ENCODE measurements at places on chromosomes 3 and 15.

DNA sequence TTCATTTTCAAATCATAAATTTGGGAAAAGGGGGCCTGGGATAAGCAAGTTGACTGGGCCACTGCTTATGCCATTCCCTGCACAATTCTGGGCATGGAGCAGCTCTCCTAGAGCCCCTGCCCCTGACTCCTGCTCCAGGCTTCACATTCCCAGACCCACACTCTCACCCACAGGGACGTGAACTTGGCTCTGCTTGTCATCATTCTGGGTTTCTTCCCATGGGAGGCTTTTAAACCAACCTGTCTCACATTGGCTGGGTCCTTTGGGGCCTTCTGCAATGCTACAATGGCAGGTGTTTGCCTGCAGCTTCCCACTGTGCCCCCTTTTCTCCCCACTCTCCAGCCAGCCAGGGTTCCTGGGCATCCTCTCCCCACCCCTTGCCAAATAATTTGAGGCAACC lies 49.1 kb downstream of the CYP19A1 start:
- no peak for DNase-seq

DNA sequence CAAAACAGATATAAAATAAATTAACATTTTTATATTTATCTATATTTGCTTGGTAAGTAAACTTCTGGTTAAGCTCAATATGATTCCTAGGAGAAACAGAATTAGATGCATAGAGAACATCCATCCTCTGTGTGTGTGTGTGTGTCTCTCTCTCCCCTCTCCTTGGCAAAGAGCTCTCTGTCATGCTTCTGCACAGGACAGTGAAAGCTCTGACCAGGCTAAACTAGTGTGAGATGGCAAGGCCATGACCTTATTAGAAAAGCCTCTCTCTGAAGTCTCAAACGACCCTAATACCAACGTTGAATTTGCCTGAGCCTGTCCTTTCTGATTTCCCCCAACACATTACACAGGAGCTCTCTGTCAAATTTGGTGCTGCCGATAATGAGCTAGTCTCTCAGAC lies 746.0 kb downstream of the VGLL3 start:
- no peak for DNase-seq

DNA sequence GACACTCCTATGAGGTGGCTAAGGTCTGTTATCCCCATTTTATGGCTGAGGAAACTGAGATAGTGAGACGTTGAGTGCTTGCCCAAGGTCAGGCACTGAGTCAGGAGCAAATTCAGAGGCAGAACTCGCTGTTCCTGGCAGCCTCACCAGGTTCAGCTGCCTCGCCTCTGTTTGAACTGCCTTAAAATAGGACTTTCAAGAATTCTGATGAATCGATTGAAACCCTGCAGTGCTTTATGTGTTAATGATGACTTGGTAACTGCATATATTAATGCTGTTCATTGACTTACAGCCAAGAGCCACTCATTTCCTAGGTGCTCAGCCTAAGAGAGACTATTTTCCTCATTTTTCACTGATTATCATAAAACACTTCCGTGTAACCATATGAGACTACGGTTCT lies 79.5 kb upstream of the BHLHE40 start:
- no peak for DNase-seq

DNA sequence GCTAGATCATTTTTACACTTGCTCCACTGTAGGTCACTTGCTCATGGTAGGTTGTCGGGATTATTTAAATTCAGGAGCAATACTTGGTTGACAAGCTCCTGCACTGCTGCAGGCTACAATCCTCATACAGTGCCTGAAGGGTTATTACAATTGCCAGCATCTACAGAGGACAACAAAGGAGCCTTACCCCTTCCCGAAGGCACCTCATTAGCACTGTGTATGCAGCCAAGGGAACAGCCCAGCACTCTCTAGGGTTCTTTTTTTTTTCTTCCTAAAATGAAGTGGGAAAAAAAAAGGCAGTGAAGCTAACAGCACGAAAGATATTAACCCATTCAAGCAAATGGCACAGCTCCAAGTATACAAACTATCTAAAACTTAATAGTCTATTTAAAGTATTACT lies 142.7 kb downstream of the ULK4 start:
- DNase-seq, result no peak

GRCh38 chr3:46902188-46902631 lies 24.7 kb downstream of the PTH1R start:
- no peak for DNase-seq

GRCh38 chr15:99734575-99734974 lies 1.3 kb upstream of the LYSMD4 start:
- DNase-seq, result no peak

DNA sequence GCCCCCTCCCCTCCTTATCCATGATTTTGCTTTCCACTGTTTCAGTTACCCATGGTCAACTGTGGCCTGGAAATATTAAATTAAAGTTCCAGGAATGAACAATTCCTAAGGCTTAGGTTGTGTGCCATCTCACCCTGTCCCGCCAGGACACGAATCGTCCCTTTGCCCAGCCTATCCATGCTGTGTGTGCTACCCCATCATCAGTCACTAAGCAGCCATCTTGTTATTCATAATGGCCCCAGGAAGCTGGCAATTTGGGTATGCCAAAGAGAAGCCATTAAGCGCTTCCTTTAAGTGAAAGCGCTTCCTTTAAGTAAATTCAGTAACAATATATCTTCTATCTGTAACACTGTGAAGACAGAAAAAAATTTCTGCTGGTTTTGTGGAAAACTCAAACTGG lies 49.2 kb upstream of the LDHAL6B start:
- no peak for DNase-seq

DNA sequence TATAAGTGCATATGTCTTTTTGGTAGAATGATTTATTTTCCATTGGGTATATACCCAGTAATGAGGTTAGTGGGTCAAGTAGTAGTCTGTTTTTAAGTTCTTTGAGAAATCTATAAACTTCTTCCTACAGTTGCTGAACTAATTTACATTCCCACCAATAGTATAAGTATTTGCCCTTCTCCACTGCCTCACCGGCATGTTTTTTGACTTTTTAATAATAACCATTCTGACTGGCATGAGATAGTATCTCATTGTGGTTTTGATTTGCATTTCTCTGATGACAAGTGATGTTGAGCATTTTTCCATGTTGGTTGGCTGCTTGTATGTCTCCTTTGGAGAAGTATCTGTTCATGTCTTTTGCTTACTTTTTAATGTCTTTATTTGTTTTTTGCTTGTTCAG lies 94.1 kb upstream of the TP63 start:
- no peak for DNase-seq

GRCh38 chr3:177449360-177450006 lies 252.2 kb upstream of the TBL1XR1 start:
- no peak for DNase-seq
